Stimulated activated CD8-positive, alpha-beta memory T cell treated with anti-CD3 and anti-CD28 coated beads, Interleukin-4, amount 100 ng/mL, for 4 hours (primary cell): ENCODE measurements at places on chromosomes 2 and 18.

DNA sequence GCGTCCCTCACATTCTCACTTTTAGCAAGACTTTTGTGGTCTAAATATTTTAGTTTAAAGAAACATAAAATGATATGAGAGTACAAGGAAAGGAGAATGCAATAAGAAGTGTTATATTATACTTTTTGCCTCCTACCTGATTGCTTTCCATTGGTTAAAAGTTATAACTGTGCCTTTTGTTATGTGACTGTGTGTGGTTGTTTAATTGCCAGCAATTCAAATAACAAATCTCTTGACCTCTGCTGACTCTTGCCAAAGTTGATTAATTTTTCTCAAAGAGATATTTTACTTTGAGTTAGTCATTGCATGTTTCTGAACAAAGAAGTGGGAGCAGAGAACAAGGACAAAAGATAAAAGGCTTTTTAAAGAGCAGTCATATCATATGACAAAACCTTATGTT is 599.5 kb downstream of the SUCLG1 start:
- no peak for DNase-seq

GRCh38 chr2:138356178-138356577 is 145.4 kb upstream of the SPOPL start:
- no peak for DNase-seq

GRCh38 chr2:158918452-158918851 is 50.0 kb upstream of the TANC1 start:
- no peak for DNase-seq

- DNase-seq = no peak
Measured at GRCh38 chr18:8870528-8870927, 165.2 kb downstream of the MTCL1 start.

GRCh38 chr2:104836841-104837240 is 17.1 kb upstream of the POU3F3 start:
- no peak for DNase-seq

GRCh38 chr2:62884514-62884913 is 166.1 kb upstream of the OTX1 start:
- no peak for DNase-seq

GRCh38 chr2:214138779-214139178 is 272.1 kb upstream of the VWC2L start:
- no peak for DNase-seq

DNA sequence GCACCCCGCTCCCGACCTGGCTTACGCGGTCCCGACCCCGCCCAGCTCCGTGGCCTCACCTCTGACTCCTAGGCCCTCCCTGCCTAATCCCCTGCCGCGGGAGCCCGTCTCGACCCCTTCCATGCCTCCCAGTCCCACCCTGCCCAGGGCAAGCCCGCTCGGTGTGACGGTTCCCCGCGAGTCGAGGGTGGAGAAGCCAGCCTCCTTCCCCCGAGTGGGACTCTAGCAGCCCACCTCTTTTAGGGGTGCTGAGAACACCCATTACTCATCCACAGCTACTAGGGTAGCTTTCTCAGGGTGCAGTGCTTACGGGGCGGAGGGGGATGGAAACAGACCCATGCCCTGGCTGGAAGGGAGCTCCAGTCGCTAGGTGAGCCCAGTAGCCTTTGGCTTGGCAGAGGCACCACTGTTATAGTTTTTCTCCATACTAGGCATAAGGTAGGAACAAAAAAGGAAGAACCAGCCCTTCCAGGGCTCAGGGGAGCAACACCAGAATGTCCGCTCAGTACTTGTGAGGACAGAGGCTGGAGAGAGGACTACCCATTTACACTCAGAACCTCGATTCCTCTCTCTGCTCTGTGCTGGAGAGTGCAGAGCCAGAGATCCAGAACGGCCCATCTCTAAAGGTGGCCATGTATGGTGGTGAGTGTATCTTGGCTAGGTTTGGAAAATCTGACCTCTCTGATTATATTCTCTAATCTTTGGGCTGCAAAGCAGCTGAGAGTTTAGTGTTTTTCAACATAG is 606 bp downstream of the AGBL5 start:
- DNase-seq = no peak

GRCh38 chr2:19810148-19810547 is 91.6 kb downstream of the TTC32 start:
- no peak for DNase-seq

DNA sequence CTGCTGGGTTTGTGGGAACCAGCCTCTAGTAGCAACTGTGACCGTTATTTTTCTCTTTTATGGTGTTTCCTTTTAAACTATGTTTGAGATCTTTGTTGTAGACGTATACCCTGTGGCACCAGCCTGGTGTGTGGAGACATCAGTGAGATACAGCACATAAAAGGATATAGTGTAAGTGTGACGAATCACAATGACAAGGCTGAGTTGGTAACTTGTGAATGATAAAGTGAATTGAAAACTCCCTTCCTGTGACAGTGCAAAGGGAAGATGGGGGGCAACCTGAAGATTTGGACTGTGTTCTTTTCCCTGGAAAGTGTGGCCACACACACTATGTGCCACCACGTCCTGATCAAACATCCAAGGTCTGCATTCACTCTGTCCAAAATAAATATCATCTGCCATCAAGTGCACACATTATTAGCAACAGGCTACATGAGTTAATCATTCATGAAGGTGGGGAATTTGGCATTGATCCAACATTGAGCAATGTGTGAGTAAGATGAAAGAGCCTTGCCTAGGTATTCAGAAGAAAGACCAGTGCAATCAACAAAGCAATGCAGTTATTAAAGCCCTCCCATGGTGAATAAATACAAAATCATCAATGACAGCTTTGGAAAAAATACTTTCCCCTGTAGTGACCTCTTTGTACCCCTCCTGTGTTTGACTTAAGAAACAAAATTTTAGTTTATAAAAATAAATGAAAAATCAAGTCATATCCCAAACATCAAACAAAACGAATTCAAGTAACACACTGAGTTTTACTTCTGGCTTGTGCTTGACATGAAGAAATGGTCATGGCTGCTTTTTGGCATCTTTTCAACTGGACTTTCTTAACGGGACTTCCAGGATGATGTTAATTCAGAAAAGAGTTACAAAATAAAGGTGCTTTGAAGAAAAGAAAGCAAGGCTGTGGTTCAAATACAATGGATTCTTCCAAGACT is 1280.5 kb upstream of the ZEB2 start:
- DNase-seq = no peak

GRCh38 chr2:9596621-9597311 is 34.0 kb downstream of the YWHAQ start:
- no peak for DNase-seq

GRCh38 chr18:60191926-60192325 is 180.6 kb downstream of the MC4R start:
- no peak for DNase-seq

DNA sequence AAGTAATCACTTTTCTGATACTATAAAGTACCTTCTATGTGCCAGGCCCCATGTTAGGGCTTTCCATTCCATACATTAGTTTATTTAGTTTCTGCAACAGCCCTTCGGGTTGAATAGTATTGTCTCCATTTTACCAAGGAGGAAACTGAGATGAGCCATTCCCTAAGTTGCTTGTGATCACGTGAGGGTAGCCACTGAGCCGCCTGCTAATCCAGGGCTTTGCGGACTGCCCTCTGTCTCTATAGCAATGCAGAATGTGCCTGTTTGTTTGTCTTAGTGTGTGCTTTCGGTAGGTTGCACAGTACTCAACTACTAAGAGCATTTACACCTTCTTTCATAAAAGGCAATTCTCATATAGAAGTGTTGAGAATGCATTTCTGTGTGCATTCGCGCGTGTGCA is 5.0 kb downstream of the EMILIN2 start:
- no peak for DNase-seq

DNA sequence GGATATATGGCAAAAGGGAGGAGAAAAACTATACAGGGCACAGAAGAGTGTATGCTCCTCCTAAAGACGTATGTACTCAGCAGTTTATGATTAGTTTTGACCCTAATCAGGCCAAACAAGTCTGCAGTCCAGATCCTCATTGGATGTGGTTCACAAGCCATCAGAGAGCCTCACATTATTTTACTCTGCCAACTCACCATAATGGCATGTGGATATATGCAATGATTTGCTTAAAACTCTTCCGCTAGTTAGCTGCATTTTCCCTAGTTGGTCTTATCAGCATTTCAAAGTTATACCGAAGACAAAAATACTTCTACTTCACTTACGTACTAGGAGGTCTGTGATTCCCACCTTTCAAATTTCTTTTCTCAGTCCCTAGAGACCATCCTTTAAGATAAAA is 198.4 kb downstream of the CMPK2 start:
- no peak for DNase-seq

GRCh38 chr2:120856421-120856862 is 120.8 kb downstream of the GLI2 start:
- DNase-seq = no peak

DNA sequence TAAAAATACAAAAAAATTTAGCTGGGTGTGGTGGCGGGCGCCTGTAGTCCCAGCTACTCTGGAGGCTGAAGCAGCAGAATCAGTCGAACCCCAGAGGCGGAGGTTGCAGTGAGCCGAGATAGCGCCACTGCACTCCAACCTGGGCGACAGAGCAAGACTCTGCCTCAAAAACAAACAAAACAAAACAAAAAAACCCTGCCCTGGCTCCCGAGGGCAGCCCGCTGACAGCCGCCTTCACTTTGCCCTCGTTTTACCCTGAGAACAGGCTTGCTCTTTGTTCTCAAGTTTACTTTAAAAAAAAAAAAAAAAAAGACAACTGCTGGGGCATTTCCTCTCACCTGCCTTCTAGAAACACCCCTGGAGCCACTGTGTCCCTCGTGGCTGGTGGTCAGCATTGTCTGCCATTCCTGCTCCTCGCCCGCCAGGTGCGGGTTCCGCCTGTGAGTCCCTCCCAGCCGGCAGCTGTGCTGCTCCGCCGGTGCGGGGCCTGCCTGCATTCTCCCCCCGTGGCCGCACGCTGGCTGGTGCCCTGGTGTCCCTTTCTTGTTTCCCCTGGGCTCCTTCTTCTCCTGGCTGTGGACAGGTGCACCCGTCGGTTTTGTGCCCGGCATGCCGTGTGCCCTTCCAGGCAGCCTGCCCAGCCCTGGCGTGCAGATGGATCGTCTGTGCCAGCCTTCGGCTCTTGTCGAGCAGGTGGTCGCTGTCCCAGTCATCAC is 105.7 kb downstream of the USP40 start:
- DNase-seq = no peak

DNA sequence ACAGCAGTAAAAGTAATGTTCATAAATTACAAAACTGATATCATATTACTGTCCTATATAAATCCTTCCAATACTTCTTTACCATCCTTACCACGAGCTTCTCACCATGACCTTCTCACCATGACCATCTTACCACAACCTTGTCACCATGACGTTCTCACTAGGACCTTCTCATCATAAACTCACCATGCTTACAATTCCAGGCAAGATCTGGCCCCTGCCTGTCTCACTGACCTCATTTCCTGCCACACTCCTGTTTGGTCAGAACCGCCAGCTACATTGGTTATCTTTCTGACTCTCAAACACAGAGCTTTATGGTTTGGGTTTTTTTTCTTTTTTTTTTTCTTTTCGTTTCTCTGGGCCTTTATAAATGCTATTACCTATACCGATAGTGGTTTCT is 827.6 kb downstream of the RNF144A start:
- DNase-seq = peak; percentile 34

DNA sequence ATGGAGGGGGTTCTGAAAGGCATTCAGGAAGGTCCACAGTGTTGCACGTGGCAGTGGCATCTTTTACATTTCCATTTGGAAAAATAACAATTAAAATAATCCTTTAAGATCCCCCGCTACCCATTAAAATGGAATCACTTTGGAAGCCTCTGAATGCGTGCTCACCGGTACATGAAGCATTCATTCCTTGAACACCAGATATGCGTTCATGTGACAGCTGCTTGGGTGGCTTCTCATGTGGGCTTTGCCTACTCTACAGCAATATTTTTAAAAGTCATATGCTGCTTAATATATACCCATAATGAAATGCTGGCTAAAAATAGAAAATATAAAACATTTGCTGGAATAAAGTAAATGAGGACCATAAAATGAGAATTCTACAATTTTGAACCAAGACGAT is 14.4 kb upstream of the HAAO start:
- DNase-seq = no peak

DNA sequence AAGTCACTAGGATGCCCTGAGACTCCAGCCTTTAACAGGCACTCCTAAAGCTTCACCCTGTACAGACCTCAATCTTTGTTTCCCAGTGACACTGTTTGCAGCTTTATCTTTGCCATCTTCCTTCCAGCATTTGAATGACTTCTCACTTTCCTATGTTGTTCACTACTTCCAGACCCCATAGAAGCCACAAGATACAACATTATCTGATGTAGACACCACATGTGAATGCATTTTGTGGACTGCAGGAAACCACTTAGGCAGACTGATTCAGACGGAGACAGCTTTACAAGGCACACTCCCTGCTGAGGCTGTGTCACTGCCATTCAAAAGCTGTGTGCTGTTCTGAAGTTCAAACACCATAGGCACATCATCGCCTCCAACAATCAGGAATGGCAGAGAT is 67.3 kb upstream of the SPATS2L start:
- no peak for DNase-seq

GRCh38 chr2:98299211-98299905 is 46.9 kb upstream of the CNGA3 start:
- no peak for DNase-seq

GRCh38 chr2:9423922-9424272 is 443 bp downstream of the CPSF3 start:
- DNase-seq = no peak

DNA sequence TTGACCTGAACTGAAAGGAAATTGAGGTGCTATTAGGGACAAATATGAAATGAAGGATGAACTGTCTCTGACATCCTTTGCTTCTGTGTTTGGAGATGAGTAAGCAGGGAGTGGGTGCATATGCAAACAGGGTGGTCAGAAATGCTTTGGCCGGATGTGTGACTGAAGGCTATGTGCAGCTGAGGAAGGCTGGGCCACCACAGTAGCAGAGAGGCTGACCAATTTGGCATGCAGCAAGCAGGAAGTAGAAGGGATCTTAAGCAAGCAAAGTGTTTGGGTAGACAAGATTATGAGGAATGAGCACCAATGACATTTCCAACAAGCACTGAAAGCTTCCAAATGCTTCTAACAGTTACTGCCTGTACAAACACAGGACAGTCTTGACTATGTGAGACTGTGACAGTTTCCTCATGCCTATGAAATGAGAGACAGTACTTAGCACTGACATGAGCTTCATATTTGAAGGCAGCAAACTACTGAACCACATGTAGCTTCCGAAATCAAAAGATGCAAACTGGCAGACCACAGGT is 3.3 kb upstream of the ACTR3 start:
- no peak for DNase-seq
